Right cardiac atrium (tissue), 5 donors: ENCODE measurements at places on chromosomes 2 and 18.

DNA sequence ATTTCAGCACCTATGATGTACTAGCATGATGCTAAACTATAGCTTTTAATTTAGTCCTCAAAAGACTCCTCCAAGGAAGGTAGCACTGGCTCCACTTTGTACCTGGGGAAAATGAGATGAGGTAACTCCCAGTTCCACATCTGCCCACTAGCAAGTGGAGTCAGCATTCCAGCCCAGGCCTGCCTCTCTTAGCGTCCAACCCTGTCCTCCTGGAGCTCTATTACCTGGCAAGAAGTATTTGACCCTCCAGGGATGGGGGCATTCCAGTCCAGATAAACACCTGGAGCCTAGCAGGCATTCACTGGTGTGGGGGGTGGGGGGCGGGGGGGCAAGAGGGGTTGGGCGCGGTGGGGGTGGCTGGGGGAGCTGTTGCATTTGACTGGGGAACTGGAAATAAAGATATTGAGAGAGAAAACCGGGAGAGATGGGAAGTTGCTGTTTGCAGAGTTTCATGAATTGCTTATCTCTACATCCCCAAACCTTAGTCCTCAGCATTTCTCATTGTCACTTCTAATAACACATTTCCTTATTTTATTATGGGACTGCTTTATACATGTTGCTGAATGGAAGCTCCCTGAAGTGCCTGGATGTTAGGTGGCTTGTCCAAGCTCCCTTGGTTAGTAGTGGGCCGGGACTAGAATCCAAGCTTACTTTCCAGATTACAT is 22.0 kb upstream of the FZD5 start:
- no peak for DNase-seq

DNA sequence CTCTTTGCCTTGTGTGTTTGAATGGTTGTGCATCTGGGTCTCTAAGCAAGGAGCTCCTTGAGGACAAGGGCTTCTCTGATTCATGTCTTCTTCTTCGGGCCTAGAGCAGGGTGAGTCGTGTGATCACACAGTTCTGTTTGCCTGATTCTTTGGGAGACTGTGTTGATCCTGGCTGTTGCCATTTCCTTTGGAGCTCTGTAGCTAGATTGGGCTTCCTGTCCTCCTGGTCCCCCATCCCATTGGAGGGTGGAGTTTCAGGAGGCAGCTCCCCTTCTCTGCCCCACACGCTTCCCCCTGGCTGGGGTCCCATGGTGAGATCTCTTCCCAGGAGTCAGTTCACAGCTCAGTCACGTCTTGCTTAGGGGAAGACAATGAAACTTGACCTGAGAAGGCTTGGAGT is 92.8 kb downstream of the TRIB2 start:
- DNase-seq, result peak; percentile 83

GRCh38 chr18:79525556-79526467 is 130.1 kb downstream of the NFATC1 start:
- DNase-seq, result peak; percentile 93

GRCh38 chr18:23832911-23833310 is 143.7 kb downstream of the LAMA3 start:
- no peak for DNase-seq

- DNase-seq, result no peak
Measured at GRCh38 chr2:72211350-72211749, 63.7 kb upstream of the CYP26B1 start.

GRCh38 chr2:5657231-5657630 is 35.0 kb upstream of the SOX11 start:
- DNase-seq, result no peak

DNA sequence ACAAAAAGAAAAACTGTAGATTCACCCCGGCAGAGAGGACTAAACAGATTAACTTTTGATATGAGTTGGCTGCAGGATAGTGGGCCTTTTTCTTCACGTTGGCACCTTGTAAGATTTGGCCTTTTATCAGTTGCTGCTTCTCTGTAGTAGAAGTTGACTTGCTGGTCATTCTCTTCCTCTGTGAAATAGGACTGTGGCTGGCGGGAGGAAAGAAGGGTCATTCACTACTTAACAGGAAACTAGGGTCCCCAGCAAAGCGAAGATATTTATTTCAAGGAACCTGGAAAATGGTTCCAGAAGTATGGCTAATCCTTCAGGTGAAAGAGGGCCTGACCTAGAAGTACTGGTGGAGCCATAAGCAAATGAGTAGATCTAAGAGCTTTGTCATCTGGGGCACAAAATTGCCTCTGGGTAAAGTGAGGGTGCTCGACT is 383 bp upstream of the ATP5MC3 start:
- DNase-seq, result no peak

DNA sequence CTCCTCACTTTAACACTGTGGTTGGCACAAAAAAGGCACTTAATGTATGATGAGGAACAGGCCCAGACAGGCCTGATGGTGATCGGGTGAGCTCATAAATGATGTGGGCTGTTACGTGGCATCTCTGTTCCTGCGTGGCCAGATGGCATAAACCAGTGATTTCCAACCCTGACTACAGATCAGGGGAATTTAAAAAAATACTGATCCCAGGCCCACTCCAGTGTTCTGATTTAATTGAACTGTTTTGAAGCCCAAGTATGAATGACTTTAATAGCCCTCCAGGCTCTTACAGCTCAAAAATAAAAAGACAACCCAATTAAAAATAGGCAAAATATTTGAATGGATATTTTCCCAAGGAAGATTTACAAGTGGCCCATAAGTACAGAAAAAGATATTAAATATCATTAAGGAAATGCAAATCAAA is 48.2 kb downstream of the LIPG start:
- DNase-seq, result no peak

DNA sequence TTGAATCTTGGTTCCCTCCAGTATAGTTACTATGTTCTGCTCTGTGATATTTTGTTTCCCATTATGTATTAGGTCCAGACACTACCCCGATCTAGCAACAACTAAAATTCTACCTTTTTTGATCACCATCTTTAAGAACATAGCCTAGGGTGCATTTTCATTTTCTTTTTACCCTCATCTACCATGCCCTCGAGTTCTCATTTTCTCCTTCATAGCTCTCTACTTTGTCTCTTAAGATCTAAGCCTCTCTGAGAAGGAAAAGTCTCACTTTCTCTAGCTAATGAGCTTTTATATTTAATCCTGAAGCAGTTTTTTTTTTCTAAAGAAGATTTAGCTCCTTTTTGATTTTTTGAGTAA is 1089.4 kb upstream of the SLC39A10 start:
- DNase-seq, result no peak

GRCh38 chr2:108364676-108365297 is 13.0 kb upstream of the SULT1C4 start:
- DNase-seq, result no peak

GRCh38 chr2:237482485-237482884 is 4.6 kb upstream of the MLPH start:
- DNase-seq, result peak; percentile 73
